CD8-positive, alpha-beta T cell (primary cell): ENCODE measurements at places on chromosomes 3 and 15. TPM values are rescaled to one million over a fixed set of nuclear protein-coding genes. Genes with fewer than 3 reads are reported as not detected.

Gene METTL6
- 4.9 TPM for total RNA-seq

Gene HTR3C
- not detected for total RNA-seq

Gene MAGEL2
- total RNA-seq, result not detected

Gene BNC1
- total RNA-seq, result not detected

Gene RLBP1
- not detected for total RNA-seq
